PC-3 (cell line): ENCODE measurements at places on chromosomes 7 and 10. TPM values are rescaled to one million over a fixed set of nuclear protein-coding genes. Genes with fewer than 3 reads are reported as not detected.

GRCh38 chr10:98596404-98596803, 149.7 kb upstream of the HPS1 start:
- DNase-seq: no peak

GRCh38 chr10:61779950-61780659, 117.4 kb downstream of the CABCOCO1 start:
- DNase-seq: peak; percentile 83

GRCh38 chr10:96345222-96345621, 13.6 kb downstream of the OPALIN start:
- DNase-seq: no peak

DNA sequence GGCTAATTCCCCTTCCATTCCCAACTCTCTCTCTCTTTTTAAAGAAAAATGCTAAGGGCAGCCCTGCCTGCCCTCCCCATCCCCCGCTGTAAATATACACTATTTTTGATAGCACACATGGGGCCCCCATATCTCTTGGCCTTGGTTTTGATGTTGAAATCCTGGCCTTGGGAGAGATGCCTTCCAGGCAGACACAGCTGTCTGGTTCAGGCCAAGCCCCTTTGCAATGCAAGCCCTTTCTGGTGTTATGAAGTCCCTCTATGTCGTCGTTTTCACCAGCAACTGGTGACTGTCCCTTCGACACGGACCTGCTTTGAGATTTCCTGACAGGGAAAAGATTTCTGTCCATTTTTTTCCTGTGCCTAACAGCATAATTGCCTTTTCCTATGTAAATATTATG, 3.0 kb downstream of the ADRA2A start:
- no peak for DNase-seq

Gene FIGNL1
- 27.2 and 28.9 TPM in 2 replicates for total RNA-seq
